Panc1 (cell line): ENCODE measurements at places on chromosomes 16 and 17.

DNA sequence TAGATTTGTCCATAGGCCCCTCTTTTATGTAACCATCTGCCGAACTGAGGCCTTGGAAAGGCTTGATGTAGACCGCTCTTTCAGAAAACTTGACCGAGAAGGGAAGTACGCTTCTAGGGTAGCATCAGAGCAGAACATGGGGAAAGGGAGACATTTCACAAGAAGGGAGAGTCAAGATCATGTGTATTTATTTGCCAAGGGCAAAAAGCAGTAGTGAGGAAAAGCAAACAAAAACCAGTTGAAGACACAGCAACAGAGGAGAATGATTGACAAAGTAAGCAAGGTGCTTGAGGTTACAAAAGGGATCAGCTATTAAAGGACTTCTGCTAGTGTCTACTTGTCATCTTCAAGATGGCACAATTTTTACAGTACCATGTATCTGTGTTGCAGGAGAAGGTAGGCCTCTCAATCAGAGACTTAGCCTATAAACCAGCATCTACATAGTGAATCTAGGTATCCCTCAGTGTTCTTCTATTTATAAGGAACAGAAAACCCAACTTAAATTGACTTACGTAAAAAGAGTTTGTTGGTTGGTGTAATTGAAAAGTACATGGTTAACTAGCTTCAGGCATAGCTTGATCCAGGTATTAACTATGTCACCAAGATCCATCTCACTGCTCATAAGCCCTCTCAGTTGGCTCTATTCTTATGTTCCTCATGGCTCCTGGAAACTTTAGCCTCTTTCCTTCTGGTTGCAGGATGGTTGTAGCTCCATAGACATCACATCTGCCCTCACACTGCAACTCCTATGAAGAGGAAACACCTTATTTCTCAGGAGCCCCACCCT, 288.4 kb downstream of the IRX3 start:
- DNase-seq = no peak

DNA sequence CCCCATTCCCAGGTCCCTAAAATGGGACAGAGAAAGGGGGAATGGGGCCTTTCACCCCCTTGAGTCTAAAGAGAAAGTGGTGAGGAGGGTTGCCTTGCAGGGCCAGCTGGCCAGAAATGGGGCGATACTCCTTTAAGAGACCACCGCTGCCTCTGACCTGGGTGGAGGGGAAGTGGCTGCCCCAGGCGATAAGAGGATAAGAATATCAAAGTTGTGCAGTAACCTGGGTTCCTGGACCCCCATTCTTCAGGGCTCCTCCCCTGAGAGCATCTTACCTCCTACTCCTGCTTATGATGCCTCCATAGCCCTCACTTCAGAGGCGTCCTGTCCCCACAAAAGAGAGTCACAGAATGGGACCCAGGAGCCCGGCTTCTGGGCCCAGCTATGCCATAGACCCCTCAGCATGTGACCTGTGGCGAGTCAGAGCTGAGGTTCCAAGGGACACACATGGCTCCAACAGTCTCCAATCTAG, 5.2 kb upstream of the TSPOAP1 start:
- no peak for DNase-seq

- no peak for DNase-seq
These were observed 18.5 kb upstream of the CPSF4L start for GRCh38 chr17:73280191-73280590.

GRCh38 chr16:777826-778225, 10.4 kb downstream of the RPUSD1 start:
- no peak for DNase-seq

GRCh38 chr16:48184681-48185080, 28.9 kb upstream of the ABCC12 start:
- DNase-seq = no peak

- DNase-seq = no peak
These were observed 147.8 kb downstream of the CMIP start for GRCh38 chr16:81592353-81592866.

DNA sequence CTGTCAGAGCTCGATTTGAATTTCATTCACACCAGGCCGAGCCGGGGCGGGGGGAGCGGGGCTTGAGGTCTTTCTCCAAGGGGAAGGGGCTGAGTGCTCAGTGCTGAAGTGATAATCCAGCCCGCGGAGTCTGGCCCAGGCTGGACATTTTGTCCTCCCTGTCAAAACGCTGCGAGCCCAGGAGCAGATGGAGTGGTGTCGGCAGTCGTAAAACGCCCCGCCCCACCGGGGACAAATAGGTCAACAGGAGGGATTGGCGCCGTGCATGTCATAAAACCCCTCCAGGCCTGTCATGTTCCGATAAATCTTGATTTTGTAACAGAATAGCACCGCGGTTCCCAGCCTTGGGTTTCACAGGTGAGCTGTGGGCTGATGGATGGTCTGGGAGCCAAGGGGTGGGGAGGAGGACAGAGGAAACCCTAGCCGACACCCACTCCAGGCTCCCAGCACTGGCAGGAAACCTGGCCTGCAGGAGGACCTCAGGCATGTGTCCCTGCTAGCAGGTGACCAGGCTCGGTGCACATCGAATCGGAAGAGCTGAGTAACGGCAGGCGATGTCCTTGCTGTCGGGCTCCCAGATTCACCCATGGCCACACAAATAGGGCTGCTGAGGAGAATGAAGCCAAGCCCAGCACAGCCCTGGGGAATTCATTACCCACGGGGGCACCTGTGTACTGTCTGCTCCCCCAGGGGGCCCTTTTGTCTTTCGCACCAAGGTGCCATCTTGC, 341.4 kb downstream of the FOXL1 start:
- no peak for DNase-seq

DNA sequence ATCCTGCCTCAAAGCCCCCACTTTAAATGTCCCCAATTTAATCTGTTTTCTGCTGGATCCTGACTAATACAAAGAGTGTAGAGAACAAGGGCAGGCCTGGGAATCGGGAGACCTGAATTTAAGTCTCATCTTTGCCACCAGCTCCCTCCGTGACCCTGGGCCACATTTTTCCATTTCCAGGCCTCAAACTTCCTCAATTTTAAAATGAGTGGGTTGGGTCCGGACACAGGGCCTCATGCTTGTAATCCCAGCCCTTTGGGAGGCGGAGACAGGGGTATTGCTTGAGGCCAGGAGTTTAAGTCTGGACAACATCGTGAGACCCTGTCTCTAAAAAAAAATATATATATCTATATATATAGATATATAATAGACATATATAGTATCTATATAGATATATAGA, 61.4 kb downstream of the SRL start:
- DNase-seq = no peak

- no peak for DNase-seq
These were observed 88.4 kb upstream of the GNAO1 start for GRCh38 chr16:56102906-56103305.

GRCh38 chr16:12901204-12901596, 198 bp upstream of the SHISA9 start:
- no peak for DNase-seq

DNA sequence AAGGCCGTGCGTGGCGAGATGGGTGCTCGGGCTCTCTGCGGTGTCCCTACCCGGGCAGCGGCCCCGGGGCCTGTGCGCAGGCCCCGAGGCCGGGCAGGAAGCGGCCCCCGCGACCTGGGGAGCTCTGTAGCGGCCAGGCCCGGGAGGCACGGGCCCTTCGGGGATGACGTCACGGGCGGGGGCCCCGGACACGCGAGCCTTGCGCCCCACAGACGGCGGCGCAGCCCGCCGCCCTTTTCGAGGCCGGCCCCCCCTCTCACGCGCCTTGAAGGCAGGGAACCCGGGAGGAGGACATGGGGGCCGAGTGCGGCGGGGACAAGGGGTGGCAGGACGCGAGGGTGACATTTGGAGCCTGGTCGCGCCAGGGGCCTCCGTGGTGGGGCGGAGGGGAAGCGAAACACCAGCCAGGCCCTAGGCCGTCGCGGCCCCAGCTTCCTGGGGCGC, 1.1 kb downstream of the RAI1 start:
- no peak for DNase-seq

GRCh38 chr17:10127819-10128425, 70.5 kb downstream of the GAS7 start:
- DNase-seq = no peak

DNA sequence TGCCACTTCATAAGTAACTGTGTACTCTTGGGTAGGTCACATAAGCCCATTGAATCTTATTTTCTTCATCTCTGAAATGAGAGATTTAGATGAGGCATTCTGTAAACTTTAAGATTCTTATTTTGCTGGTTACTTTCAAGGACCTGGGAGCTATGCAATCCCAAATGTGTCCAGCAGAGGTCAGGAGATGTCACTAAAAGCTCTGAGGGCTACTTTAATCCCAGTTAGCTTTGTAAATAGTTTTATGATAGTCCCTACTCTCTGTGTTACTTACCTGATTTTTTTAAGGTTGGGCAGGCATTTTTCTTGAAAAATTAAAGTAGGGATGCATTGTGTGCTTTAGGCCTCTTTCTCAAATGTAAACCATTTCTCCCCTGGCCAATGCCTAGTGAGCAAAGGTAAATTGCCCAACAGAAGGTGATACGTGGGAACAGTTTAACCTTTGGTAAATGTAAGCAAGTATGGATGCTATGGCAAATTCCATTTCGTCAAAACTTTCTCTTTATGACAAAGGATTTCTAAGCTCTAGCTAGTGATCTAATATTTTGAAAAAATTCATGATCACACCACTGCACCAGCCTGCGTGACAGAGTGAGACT, 57.1 kb upstream of the WSB1 start:
- DNase-seq = peak; percentile 72

DNA sequence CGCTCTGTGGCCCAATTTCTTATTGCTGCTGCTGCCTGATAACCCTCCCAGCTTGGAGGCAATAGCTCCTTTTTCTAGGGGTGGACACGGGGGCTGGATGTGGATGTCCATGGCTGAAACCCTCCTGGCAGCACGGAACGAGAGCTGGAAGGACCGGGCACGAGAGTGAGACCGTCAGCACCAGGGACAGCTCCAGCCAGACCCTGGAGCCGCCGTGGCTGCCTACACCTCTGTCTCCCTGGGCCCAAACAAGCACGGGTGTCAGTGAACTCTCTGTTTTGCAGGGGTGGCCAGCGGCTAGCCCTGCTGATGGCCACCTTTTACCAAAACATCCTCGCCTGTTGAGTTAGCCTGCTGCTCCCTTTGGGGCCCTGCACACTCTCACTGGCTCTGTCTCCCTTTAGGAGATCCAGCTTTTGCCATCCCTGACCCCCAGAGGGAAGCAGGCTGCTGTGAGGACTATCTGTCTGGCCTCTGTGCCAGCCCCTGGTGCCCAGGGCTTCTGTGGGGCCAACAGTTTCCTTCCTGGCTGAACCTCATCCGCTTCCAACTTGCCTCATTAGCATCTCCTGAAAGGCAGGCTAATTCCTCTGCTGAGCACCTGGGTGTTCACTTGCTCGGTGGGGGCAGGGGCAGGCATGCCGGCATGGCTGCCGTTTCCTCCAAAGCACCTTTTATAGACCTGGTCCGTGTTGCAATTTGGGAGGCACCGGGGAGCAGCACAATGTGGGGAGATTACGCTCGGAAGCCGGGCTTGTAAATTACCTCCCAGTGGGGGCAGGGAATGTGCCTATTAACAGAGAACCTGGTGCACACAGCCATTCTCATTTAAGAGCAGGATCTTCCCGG, 118.1 kb downstream of the ENGASE start:
- no peak for DNase-seq

GRCh38 chr17:41617698-41618097, 5.1 kb upstream of the KRT16 start:
- DNase-seq = no peak

- DNase-seq = no peak
These were observed 174.6 kb downstream of the PCTP start for GRCh38 chr17:55925440-55925839.

DNA sequence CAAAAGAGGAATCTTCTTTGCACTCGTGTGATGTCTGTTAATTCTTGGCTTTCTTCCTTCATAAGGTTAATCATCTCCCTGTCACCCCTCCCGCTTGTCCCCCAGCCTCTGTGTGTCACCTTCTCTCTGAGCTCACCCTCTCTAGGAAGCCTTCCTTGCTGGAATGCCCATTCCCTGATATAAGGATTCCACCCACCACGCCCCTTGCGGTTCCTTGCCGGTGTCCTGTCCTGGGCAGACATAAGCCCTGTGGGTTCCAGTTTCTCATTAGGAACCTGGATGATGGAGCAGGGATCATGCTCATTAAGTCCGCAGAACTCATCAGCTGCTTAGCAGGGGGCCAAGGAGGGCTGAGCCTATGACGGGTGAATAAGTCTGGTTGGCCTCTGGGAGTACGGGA, 559.3 kb downstream of the MAF start:
- no peak for DNase-seq

DNA sequence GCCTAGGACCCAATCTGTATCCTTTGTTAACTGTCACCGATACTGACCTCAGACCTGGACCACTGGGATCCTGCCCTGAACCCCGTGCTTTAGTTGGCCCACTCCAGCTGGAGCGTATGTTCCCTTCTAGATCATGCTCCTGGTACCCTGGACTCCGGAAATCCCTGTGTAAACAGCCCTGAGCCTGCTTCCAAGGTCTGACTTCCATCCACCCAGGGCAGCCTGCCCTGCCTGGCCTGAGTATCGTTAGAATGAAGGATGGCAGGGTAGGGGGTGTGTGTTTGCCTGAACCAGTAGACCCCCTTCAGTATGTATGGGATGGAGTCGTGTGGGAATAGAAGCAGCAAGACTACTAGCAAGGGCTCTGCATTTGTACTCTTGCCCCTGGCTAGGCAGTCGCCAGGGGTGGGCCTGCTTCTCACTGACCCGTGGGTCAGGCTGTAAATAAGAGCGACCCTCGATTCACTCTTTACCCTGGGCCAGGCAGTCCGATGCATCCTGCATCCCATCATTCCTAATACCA, 691 bp upstream of the TMEM98 start:
- DNase-seq = no peak

DNA sequence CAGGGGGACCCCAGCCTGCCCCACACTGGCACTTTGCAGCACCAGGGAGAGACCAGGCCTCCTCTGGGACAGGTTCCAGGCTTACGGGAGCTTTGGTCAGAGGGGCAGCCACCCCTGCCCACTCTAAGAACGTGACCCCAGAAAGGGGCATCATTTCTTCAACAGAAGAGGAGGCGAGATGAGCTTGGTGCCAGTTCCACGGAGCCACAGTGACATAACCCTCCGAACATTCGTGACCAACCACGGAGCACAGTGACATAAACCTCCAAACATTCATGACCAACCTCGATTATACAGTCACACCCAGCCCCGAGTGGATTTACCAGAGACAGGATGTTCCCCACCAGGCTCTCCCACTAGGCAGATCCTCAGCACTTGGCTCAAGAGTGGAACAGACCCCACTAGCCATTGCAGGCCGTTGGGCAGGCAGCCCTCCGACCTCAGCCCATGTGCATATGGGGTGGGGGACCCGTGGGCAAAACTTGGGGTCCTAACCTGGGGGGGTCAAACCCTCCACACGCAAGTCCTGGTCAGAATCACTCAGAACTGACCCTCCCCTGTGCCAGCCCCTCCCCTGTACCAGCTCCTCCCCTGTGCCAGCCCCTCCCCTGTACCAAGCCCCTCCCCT, 112.9 kb downstream of the METRNL start:
- DNase-seq = no peak

- DNase-seq = no peak
These were observed 4.8 kb downstream of the RNF222 start for GRCh38 chr17:8392674-8393469.
